GM12891 (cell line): ENCODE measurements at places on chromosomes 5 and 9.

GRCh38 chr9:112535811-112536210 lies 49.2 kb downstream of the KIAA1958 start:
- no peak for DNase-seq

DNA sequence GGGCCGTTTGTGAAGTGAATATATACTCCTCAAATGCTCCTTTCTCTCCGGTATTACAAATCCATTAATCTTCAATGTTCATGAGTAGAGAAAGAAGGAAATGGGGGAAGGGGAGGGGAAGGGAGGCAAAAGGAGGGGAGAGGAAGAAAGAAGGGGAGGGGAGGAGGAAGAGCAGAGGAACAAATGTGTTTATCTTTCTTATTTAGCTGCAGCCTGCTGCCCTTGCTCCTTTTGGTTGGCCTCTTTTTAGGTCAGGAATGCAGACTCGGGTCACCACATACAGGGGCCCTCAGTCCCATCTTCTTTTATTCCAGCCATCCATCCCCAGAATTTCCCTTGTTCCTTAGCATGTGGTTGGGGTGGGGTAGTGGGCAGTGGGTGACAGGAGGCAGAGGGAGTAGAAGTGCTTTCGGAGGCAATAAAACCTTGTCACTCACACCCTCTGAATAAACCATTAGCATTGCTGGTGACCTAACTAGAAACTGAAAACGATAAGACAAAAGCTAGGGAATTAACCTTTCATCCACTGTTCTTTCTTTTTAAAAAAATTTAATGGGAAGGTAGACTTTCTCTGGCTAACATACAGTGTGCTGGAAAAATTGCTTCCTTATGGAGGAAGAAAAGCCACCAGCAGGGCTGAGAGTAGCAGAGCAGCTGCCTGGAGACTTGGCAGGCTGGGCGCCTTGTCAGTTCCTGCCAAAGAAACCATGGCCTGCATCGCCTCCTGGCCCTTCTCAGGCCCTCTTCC lies 16.8 kb upstream of the PRLR start:
- DNase-seq: no peak

- DNase-seq: no peak
Observed at GRCh38 chr5:140284013-140284412, 18.9 kb downstream of the PFDN1 start.

DNA sequence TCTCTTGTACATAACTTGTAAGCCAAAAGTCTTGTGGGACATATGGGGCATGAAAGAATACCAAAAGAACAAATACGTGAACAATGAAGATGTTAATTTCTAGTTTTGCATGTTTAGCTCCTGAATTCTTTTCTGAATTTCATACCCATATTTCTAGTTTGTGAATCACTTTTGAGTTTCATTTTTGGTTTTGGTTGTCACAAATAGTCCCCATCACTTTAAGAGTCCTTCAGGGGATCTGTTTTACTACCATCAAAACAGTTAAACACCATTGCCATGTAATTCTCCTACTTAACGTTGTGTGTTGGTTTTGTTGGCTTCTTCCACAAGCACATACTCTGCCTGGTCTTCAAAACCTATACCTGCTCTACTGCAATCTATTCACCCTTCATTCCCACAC lies 27.0 kb downstream of the VCAN start:
- DNase-seq: no peak

DNA sequence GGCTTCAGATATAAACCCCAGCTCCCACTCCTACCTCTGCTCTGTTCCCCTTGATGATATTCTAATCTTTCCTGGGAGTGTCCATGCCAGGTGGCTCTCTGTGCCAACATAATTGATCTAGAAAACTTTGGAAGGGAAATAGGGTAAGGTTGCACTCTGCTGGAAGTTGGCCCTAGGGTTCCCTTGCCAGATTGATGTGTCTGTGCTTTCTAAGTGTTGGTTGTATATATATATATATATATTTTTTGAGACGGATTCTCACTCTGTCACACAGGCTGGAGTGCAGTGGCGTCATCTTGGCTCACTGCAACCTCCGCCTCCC lies 23.6 kb downstream of the ACTL7B start:
- no peak for DNase-seq

DNA sequence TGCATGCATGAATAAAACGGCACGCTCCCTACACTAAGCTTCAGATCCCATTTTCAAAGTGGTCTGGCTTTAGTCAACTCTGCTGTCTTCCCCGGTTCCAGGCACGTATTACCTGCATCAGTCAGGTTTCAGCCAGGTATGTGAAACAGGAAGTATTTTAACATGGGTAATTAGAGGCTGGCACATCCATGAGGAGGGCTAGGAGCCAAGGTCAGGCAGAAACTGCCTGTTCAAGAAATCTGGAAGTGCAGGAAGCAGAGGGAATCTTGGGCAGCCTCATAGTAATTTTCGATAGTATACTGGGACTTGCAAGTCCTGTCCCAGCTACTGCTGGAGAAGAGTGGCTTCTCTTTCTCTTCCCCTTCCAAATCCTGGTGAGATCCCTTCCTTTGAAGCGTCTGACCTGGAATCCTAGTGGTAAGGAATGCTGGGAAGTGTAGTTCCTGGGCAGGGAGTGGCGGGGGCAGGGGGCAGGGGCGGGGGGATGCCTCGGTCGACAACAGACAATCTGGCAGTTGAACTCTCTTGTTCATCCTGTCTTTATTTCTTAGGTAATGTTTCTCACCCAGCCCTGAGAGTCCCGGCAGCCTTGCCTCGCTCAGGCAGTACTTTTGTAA lies 403.1 kb downstream of the TLE4 start:
- no peak for DNase-seq

- no peak for DNase-seq
Observed at GRCh38 chr9:104969116-104969515, 41.2 kb upstream of the ABCA1 start.

DNA sequence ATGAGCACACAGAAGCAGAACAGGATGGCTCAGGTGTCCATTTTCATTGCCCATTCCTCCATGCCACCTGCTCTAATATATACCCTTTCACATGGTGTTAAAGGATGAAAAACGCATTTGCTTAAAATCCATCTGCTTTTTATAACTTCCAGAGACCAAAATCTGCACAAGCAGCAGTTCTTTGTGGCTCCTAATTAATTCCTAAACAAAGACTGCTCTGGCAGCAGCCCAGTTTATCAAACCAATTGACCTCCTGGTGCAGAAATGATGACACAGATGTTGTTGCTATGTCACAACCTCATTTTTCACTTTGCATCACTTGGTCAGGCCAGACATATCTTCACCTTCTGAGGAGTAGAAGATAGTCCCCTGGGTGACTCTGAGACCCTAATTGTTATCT lies 141.2 kb downstream of the ASTN2 start:
- no peak for DNase-seq

GRCh38 chr9:113521693-113522255 lies 58.2 kb downstream of the RGS3 start:
- DNase-seq: no peak

- peak; percentile 28 for DNase-seq
Observed at GRCh38 chr9:16154521-16155078, 601.8 kb downstream of the CCDC171 start.

- DNase-seq: no peak
Observed at GRCh38 chr9:79880626-79881025, 308.9 kb downstream of the TLE4 start.
